Effector CD4-positive, alpha-beta T cell (primary cell): ENCODE measurements at places on chromosomes 12 and 14.

- DNase-seq = no peak
These were observed 35.4 kb upstream of the EMP1 start for GRCh38 chr12:13161172-13161571.

GRCh38 chr14:72892879-72893635, 844 bp downstream of the DPF3 start:
- peak; percentile 15 for DNase-seq

DNA sequence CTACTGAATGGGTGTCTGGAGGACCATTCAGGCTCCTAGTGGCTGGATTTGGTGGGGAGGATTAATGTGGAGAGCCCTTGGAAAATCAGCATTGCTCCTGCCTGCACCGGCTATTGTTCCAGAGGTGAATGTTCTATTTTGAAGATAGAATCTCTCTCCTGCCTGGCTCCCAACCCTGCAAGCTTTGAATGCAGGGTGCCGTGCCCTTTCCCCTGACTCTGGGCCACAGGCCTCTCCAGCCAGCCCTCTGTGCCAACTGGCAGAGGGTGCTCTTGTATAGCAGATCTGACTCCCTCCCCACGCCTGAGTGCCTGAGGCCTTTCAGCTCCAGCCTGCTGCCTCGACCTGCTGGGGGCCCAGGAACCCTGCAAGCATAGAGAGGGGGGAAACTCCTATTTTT, 106.8 kb downstream of the TMEM260 start:
- DNase-seq = no peak

DNA sequence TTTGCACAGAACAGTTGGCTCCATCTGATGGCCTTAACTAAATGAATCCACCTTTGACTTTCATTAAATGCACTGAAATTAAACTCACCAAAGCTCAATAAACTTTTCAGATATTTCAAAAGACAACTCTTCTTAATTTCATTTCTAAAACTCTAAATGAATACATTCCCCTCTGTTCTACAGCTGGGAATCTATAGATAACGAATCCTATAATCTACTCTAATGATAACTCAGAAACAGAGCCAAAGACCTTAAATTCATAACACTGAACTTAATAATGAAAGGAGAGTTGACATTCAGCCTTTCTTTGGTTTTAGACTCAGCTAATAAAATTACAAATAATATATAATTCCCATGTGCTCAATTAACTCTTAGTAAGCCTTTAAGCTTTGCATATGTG, 150.5 kb downstream of the KCNH5 start:
- DNase-seq = no peak

- peak; percentile 61 for DNase-seq
These were observed 2.2 kb downstream of the ZFP36L1 start for GRCh38 chr14:68790644-68791077.

- DNase-seq = no peak
These were observed 162.9 kb downstream of the ADGRD1 start for GRCh38 chr12:131116468-131117117.

DNA sequence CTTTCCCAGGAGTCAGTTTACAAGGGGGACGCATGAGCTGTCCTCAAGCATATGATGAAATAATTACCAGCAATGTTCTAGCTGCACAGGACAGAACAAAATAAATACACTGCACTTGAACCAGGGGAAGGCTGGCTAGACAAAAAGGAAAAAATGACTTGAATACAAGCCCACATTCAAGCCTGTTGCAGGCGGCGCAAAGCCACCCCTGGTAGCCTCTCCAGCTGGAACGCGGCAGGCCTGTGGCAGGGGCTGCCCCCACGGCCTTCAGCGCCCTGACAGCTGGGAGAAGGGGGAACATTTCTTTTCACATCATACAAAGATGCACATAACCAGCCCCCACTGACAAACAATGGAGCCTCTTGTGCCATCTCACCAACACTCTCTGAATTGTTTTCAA, 57.1 kb downstream of the TRAFD1 start:
- DNase-seq = no peak

DNA sequence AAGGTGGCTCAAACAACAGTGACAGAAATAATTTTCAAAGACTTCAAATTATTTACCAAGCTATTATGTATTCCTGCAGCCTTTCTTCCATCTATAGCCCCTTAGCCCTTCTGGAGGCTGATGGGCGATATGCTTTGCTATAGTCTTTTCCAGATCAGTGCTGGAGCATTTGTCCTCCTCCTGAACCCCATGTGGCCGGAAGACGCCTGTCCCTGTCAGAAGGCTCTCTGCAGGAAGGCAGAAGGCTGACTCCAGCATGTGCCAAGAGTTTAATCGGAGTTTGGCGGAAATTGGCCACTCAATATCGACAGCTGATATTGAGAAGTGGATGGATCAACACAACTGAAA, 49.3 kb upstream of the MAX start:
- no peak for DNase-seq

DNA sequence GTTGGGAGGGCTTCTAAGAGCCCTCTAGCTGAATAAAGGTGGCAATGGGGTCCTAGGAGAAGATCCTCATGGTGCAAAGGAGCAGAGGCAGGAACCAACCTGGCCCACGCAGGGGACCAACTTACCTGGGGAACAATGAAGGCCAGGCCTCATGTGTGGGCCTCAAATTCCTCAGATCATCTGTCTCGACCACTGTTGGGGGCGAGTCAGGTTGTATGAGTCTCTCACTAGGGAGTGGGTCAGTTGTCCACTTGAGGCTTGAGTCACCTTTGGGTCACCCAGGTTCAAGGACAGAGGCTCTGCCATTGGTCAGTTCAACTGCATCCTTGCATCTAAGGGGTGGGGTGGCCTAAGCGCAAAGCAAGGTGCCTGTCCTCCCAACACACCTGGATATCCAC, 43.7 kb upstream of the BDKRB2 start:
- DNase-seq = no peak
